NCI-H345 (cell line): ENCODE measurements at places on chromosomes 1 and 21.

DNA sequence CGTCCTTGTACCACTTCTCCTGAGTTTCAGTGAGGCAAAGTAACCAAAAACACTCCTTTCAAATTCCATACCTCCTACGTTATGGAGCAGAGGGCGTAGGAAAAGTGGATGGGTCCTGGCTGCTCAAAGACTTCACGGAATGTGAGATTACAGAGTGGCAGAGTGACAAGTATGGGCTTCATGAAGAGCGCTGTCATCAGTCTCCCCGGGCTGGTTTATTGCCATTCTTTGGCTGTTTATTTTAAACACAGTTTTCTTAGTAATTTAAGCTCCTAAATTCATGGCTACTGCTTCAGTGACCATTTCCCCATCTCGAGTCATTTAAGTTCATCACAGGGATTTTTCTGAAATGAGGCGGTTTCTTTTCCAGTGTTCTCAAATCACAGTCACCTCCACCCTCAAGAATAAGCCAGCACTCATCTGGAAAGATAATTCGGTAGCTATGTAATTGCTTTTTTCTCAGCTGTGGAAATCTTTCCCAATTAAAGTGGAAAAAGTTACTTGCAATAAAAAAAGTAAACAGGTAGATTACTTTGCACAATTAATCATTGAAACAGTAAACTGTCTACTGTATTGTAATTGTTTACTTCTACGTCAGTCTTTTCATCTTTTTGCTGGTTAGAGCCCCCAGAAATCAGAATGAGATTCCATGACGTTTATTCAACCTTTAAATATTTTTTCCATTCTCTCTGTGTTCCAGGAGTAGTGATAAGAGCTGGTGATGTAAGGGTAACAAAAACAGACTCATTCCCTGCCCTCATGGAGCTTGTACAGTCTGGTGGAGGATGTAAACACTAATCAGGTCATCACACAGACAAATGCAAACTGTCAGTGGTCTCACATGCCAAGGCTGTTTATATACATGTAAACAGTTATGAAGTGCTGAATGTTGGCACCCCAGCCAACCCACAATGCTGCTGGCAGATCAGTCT lies 3.0 kb upstream of the SMYD2 start:
- no peak for DNase-seq

DNA sequence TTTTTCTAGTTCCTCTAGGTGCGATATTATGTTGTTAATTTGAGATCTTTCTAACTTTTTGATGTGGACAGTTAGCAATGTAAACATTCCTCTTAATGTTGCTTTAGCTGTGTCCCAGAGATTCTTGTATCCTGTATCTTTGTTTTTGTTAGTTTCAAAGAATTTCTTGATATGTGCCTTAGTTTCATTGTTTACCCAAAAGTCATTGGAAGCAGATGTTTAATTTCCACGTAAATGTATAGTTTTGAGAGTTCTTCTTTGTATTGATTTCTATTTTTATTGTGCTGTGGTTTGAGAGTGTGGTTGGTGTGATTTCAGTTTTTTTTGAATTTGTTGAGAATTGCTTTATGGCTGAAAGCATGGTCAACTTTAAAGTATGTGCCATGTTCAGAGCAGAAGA lies 319.4 kb downstream of the PTBP2 start:
- no peak for DNase-seq

DNA sequence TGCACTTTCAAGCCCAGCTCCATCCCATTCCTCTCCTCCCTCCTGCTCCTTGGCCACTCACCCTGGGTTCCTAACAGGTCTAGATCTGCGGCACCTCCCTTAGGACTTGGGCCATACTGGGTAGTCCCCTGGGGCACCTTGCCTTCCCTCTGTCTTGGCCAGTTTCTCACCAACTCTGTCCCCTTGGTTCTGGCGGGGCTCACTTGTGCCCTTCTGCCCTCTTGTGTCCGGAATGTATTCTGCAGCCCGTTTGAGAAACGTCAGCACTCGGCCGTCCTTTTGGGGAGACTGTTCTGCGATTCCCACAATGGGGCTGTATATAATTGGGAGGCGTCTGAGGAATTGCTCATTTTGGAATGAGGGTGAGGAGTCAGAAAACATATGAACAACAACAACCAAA lies 162.4 kb downstream of the ZSCAN20 start:
- peak; percentile 1 for DNase-seq

DNA sequence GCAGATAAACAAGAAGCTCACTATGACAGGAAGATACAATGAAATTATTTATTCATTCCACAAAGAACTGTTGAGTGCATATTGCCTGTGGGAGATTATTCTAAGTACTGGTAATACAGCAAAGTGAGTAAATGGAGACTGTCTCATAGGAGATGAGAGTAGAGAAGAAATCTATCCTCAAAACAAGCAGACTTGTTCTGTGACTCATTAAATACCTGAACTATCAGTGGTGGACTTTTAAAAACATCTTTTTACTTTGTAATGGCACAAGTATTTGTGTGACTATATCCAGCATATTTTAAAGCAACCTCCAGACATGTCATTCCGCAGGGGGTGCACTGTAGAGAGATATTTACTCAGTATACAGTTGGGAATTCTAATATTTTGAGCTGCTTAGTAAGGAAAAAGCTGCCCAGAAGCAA lies 259.2 kb downstream of the FMN2 start:
- no peak for DNase-seq

GRCh38 chr21:29639366-29640079 lies 300.3 kb downstream of the GRIK1 start:
- no peak for DNase-seq

- peak; percentile 52 for DNase-seq
Measured at GRCh38 chr1:202998836-202999750, 8.1 kb upstream of the TMEM183A start.

DNA sequence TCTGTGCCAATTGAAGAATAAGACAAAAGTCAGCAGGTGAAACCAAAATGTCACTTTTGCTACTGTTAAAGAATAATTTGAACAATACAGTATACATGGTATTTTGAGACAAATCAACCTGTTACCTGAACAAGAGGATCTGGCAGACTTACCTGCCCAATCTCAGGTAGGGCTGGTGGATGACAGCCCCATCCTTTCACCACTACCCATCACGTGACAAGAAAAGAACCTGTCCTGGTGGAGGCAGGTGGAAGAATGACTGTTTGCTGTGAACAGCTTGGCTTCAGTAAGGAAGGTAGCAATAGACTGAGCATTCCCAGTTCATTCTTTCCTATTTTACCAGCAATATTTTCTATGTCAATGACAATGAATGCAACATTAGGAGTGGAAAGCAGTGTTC lies 349.6 kb downstream of the GPATCH2 start:
- no peak for DNase-seq

DNA sequence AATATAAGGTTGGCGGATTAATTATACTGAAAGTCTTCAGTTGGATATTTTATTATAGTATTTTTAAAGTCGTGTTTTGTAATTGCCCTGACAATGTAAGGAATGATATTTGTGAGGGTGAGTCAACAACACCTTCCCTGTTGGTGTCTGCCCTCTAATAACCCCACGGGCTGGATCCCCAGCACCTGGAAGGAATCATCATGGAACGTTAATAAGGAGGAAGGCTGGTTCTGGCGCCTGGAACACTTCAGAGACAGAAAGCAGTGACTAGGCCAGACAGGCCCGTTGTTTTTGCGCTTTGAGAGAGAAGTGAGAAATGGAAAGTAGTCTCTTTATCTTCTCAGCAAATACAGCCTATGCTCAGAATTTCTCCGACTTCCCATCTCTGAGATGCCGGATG lies 31.6 kb downstream of the TEX35 start:
- DNase-seq: no peak

DNA sequence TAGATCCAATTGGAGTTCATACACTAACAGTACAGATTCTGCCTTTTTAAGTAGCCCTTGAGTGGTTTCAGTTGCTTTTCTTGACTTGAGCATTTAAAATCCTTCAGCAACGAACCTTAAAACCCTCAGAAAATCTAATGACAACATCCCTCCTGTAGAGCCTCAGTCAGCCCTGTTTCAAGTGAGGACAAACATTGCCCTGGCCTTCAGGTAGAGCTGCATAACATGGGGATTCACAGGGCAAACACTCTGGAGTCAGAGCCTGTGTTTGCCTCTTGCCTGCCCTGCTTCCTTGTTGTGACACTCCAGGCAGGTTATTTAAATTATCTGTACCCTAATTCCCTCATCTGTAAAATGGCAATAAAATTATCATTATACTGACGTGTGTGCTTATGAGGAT lies 96.1 kb upstream of the KCNA3 start:
- no peak for DNase-seq

DNA sequence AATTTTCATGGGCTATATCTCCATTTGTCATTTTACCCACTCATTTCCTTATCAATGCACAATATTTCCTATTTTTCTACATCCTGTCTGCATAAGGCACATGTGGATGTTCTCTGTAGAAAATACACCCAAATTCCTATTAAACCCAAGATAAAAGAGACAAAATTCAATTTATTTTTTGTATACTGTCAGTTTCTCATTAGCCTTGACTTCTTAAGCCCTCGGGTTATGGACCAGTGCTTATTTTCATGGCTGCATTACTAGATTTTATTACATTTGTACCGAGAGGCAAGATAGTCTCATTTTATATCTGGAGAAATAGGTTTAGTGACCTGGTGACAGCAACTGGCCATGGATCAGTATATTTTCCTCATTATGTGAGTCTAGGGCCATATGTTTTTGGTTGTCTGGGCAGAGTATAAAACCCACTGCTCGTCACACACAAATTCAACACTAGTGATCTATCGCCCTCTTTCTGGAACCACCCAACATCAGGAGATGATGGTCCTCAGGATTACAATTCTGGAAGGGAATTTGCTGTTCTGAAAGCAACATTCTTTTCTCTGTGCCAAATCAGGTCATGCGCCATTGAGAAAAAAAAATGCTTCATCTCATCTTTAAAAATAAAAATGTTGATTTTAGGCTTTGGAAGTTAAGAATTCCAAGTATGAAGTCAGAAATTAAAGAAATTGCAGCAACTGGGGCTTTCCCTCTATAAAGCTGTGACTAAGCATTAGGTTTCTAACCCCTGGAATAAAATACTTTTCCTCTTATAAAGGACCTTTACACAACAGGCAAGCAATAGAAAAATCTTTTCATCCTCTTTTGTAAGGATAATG lies 81.4 kb downstream of the ASTN1 start:
- no peak for DNase-seq

DNA sequence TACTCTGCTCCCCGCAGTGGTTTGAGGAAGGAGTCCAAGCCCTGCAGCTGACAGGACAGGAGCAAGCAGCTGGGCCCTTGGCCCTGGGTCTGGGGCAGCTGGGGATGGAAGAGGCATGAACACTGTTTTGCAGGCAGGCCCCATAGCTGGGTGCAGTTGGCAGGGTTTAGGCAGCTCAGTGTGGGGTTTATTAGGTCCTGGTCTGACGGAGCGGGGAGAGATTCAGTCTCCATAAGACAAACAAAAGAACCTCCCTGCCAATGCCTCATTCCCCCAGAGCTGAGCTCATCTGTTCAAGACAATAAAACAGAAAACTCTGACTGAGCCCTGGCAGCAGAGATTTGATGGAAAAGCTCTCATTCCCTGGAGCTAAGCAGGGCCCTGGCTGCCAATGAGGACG lies 37.3 kb downstream of the OLFML2B start:
- no peak for DNase-seq

GRCh38 chr1:39649636-39650185 lies 10.3 kb upstream of the HEYL start:
- DNase-seq: no peak

- DNase-seq: peak; percentile 13
Measured at GRCh38 chr21:45769294-45769693, 125.8 kb downstream of the PCBP3 start.

DNA sequence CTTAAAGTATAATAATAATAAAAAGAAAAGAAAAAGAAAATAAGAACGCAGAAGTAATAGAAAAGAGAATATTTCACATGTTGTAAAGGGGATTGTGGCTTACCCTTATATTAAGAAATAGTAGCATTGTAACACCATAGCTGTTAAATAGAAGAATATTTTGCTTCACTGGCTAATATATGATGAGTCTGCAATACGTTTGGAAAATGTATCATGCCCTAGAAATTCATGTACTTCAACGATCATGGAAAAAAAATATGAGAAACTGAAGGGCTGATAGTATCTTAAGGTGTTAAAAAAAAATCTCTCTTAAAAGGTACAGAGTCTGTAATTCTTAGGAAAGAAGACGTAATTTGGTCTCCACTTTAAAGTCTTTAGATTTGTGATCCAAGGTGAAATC lies 1390.5 kb upstream of the ADGRL2 start:
- no peak for DNase-seq

DNA sequence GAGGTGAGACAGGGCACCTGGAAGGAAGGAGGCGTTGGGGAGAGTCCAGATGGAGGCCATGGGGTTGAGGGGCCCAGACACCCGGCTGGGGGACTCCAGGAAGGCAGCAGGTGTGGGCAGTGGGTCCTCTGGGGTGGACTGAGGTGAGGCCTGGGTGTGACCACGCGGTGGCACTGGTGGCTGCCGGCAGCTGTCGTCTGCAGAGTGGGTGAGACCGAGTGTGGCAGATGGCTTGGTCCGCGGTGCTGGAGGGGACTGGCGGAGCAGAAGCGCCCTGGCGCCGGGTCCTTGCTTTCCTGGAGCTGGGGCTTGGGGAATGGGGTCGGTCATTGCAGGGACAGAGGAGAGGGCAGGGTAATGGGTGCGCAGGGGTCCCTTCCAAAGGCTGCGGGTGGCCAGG lies 12.5 kb downstream of the AGRN start:
- DNase-seq: peak; percentile 25

- DNase-seq: no peak
Measured at GRCh38 chr1:24911651-24912155, 18.4 kb downstream of the RUNX3 start.

DNA sequence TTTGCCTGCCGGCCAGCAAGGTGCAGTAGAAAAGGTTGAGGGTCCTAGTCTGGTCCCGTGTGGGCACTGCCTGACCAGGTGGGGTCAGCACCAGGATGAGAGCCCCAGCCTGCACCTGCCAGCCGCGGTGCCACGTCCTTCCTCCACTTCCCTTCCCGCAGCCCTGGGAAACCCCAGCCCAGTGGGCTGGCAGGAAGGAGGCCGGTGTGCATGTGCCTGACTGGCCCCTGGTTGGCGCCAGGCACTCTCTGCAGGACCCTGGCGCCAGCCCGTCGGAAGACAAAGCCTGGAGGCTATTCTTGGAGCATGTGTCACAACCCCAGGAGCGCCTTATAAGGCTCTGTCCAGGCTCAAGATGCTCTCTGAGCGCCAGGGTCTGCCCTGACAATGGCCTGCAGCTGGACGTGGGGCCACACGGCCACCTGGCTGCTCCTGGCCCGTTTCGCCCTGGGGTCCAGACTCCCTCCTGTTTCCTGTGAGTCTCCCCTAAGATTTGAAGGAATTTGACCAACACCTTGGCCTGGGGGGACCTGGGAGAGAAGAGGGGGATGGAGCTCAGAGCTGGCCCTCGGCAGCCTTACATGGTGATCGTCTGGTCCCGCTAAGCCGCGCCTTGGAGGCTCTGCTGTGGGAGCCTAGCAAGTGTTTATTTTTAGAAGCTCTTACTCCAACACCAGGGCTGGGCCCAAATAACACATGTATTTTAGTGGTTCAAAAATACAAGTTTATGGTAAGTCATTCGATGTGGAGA lies 31.9 kb upstream of the POFUT2 start:
- DNase-seq: no peak

DNA sequence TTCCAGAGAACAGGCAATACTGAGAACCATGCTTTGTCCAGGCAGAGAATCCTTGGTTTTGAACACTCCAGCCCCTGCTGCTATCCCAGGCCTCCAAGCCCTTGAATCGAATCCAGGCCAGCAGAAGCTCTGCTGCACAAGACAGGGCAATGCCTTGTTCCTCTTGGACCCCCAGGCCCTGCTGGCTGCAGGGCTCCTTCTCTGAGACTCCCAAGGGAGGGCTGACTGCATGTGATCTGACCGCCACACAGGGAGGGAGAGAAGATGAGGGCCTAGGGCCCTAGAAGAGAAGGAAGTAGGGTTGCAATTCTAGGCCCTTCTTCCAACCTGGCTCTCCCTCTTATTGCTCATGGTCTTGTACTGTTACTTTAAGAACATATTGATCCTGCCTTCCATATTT lies 160.6 kb upstream of the EDN2 start:
- DNase-seq: no peak
